ENCODE measurements at places on chromosomes 7 and 10.

- no peak for DNase-seq
These were observed 1.1 kb downstream of the REEP3 start for GRCh38 chr10:63522277-63522687.

DNA sequence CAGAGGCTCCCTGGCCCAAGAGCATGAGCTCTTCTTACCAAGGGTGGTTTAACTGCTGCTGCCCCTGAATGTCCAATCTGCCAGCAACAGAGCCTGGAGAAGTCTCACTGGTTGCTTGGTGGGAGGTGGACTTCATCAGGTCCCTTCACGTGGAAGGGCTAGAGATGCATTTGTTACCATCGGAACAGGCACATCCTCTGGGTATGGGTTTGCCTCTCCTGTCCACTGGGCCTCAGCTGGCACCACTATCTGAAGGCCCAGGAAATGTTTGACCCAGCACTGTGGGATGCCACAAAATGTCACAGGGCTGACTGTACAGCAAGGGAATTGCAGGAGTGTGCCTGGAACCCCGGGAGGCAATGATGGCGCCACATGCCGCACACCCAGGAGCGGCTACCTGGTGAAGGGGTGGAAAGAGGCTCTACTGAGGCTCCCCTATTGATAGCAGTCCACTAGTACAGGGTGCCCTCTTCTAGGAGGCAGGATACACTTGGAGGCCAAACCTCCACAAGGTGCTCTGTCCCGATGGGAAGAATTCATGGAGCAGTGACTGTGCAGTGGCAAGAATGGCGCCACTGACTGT lies 603.1 kb upstream of the MGMT start:
- no peak for DNase-seq

DNA sequence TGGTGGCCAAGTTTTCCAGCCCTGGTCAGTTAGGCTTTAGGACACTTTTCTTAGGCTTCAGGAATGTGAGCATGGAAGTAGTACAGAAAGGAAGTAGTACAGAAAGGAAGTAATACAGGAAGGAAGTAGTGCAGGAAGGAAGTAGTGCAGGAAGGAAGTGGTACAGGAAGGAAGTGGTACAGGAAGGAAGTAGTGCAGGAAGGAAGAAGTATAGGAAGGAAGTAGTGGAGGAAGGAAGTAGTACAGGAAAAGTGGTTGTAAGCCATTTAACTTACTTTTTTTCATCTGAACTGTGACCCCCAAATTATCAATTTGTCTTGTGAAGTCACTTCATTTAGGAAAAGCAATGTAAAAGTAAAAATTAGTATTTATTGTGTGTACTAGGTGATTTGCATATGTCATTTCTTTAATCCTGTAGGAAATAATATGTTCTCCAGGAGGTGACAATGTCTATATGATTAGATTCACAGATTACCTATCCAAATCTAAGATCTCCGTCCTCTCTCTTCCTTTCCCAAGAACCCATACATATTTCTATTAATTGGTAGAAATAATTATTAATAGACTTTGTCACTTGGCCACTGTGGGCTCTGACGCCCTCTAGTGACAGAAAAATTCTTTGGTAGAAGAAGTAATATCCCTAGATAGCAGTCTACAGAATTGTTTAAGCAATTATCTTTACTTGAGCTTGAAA lies 3.9 kb upstream of the FAS start:
- no peak for DNase-seq

- DNase-seq = no peak
These were observed 17.3 kb upstream of the EVX1 start for GRCh38 chr7:27224983-27225934.

DNA sequence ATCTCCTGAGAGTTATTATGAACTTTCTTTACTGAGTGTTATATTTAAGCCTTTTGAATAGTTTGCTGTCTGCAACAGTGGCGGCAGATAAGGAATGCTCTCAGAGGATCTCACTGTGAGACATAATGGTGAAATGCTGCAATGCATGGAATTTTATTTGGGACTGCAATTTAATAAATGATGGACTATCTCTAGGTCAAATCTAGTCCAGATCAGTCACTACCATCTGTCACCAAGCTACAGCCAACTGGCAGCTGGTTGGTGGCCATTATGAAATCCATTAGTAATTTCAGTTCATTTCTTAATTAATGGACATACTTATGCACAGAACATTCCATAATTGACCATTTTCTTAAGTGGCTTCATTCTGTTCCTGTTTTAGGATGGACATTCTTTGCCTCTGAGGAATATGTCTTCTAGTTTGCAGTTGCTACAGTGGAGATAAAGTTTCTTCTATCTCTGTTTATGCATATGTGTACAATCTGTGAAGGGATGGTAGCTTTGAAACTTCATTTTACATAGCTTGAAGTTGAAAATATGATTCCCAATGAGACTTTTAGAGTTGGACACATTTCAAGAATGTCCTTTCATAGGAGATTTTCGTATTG lies 586.6 kb downstream of the SUGCT start:
- DNase-seq = no peak

DNA sequence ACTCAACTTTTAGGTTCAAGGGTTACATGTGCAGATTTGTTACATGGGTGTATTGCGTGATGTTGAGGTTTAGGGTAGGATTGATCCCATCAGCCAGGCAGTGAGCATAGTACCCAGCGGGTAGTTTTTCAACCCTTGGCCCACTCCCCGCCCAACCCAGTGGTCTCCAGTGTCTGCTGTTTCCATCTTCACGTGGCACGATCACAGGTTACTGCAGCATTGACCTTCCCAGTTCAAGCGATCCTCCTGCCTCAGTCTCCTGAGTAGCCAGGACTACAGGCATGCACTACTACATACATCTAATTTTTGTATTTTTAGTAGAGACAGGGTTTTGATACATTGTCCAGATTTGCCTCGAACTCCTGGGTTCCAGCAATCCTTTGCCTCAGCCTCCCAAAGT lies 905.7 kb upstream of the ZNF722 start:
- no peak for DNase-seq
